ENCODE measurements at places on chromosomes 2 and 18.

- H3K4me3 ChIP-seq = no peak overlapping the region
- H3K4me1 ChIP-seq = no peaks in the 10 kb centered on the region
- no peaks in the 10 kb centered on the region for H3K27me3 ChIP-seq
- DNase-seq = no peak
- H3K36me3 ChIP-seq = no peaks in the 10 kb centered on the region
- no peak overlapping the region for H3K27ac ChIP-seq
These were observed 137.6 kb downstream of the FSIP2 start for GRCh38 chr2:185876234-185876633.

DNA sequence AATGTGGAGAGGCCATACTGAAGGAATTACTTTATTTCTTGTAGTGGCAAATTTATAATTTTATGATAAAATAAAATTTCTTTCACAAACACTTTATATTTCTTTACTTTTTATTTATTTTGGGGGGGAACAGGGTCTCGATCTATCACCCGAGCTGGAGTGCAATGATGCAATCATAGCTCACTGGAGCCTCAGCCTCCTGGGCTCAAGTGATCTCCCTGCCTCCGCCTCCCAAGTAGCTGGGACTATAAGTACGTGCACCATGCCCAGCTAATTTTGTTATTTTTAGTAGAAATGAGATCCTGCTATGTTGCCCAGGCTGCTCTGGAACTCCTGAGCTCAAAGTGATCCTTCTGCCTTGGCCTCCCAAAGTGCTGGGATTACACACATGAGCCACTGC lies 59.6 kb downstream of the SOS1 start:
- no peak for DNase-seq
- H3K4me3 ChIP-seq = no peak overlapping the region
- no peaks in the 10 kb centered on the region for H3K27me3 ChIP-seq
- H3K36me3 ChIP-seq = peaks cover 6% of the 10 kb centered on the region
- no peaks in the 10 kb centered on the region for H3K4me1 ChIP-seq
- no peak overlapping the region for H3K27ac ChIP-seq

DNA sequence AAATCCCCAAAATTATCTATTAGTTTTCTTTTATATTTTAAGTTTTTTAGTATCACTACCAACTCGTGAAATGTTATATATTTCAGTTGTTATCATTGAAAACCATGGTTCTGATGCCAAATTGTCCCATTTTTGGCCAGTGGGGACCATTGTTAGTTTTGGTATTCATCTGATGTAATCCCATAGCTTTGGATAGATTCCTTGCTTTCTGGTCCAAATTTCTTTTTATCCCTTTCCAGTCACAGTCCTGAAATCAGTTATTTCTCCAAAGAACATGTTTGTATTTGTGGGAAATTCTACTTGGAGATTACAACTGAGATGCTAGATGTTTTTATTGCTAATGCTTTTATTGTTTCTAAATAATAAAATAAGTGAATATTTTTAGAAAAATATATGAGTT lies 976.8 kb upstream of the CRIM1 start:
- H3K27me3 ChIP-seq = no peaks in the 10 kb centered on the region
- no peak overlapping the region for H3K27ac ChIP-seq
- H3K36me3 ChIP-seq = no peaks in the 10 kb centered on the region
- DNase-seq = no peak
- no peaks in the 10 kb centered on the region for H3K4me1 ChIP-seq

GRCh38 chr2:233334915-233335314 lies 19.4 kb upstream of the DGKD start:
- H3K36me3 ChIP-seq = no peaks in the 10 kb centered on the region
- H3K27ac ChIP-seq = no peak overlapping the region
- no peaks in the 10 kb centered on the region for H3K27me3 ChIP-seq

DNA sequence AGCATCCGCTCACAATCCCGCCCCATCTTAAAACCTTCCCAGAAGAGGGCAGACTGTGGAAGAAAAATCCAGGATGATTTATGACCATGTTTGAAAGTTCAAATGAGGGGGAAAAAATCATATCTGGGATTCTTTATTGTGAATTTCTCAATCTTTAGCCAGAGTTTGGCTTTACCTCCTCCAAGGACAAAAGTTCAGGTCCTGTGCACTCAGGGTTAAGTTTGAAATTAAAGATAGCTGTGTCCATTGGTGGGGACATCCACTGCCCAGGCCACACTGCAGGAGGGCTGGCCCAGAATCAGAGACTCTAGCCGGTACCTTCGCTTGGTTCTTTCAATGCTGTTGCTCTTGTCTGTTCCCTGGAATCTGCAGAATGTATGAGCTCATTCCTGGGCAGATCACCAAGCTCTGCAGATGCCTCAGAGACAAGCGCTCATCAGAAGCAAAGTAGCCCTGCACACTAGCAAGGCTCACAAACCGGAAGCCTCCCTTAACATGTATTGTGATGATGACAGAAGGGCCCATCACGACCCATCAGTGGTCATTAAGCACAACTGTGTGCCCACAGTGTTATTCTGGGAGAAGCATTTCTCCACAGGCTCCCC lies 375.3 kb upstream of the KLHL29 start:
- H3K4me3 ChIP-seq = no peak overlapping the region
- H3K27me3 ChIP-seq = no peaks in the 10 kb centered on the region
- no peak for DNase-seq
- no peaks in the 10 kb centered on the region for H3K4me1 ChIP-seq
- H3K27ac ChIP-seq = no peak overlapping the region

GRCh38 chr2:68733365-68733764 lies 1.2 kb upstream of the ARHGAP25 start:
- no peak for DNase-seq
- no peaks in the 10 kb centered on the region for H3K36me3 ChIP-seq
- H3K4me1 ChIP-seq = no peaks in the 10 kb centered on the region

DNA sequence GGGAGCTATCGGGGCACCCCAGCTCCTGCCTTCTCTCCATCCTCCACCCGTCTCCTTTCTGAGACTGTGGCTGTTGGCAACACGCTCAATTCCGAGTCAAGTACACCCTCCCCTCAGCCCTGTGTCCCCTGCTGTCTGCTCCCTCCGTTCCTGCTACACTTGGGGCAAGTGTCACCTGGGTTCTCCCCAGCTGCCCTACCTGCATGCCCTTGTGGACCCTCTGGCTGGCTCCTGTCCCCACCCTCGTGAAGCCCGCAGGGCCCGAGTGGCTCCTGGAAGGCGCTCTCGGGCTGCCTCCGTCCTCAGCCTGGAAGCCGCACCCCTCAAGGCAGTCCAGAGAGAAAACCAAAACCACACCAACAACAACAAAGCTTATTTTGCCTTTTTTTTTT lies 33.9 kb downstream of the PDIA6 start:
- DNase-seq = no peak
- no peaks in the 10 kb centered on the region for H3K4me1 ChIP-seq
- no peak overlapping the region for H3K4me3 ChIP-seq
- no peaks in the 10 kb centered on the region for H3K27me3 ChIP-seq

DNA sequence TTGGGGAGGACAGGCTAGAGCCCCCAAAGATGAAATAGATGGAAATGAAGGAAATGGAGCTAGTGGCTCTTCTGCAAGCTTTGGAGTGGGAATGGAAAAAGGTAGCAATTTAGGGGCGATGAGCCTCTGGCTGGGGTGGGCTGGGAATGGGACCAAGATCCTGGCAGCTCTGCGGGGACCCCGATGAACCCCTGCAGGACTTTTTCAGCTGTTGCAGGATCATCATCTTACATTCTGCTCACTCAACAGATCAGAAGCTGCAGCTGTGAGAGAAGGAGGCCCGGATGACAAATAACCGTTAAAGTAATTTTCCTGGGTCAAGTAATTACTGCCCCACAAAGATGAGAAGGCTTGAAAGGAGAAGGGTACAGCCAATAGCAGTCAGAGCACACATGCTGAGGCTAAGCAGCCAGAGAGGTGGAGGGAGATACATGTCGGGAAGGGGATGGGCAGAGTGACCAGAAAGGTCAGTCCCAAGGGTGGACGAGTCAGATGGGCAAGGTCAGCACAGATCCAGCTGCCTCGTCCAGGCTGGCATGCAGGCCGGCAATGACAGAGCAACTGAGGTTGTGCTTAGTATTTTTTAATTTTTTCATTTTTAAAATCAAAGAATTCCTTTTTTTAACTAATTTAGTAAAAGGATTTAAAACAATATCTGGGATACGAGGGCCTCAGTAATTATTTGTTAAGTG lies 245.0 kb upstream of the RAB6C start:
- no peaks in the 10 kb centered on the region for H3K4me1 ChIP-seq
- no peak overlapping the region for H3K4me3 ChIP-seq
- H3K27me3 ChIP-seq = no peaks in the 10 kb centered on the region
- DNase-seq = no peak
- no peaks in the 10 kb centered on the region for H3K36me3 ChIP-seq

DNA sequence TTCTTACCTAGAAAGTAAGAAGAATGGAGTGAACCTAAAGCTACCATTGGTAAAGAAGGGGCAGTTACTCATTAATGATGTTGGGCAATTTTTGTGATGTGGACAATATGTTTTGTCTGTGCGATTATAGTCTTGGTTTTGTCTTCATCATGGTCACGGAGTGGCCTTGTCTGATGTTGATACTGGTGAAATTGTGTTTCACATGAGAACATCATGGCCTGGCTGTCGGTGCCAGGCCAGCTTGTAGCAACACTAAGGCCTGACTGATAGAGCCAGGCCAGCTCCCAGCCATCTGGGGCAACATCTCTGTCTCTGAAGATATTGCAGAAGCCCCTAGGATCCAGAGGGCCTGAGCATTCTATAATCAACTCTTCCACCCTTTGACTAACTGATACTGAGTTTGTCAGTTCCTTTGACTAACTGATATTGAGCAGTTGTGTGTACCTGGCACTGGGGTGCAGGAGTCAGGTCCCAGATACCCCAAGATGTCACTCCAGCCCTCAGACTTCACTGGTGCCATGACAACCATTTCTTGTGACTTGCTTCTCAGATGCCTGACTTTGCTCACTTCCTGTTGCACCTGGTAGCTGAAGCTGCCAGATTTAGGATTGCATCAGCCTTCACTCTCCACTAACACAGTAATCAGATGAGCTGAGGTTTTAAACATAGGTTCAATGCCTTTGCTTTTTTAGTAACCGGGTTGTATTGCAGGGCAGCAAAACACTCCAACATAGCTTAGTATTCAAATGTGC lies 62.5 kb downstream of the RPIA start:
- no peaks in the 10 kb centered on the region for H3K27me3 ChIP-seq
- H3K27ac ChIP-seq = no peak overlapping the region
- H3K4me1 ChIP-seq = peaks cover 2% of the 10 kb centered on the region
- peaks cover 3% of the 10 kb centered on the region for H3K36me3 ChIP-seq
- no peak for DNase-seq
- H3K4me3 ChIP-seq = no peak overlapping the region

DNA sequence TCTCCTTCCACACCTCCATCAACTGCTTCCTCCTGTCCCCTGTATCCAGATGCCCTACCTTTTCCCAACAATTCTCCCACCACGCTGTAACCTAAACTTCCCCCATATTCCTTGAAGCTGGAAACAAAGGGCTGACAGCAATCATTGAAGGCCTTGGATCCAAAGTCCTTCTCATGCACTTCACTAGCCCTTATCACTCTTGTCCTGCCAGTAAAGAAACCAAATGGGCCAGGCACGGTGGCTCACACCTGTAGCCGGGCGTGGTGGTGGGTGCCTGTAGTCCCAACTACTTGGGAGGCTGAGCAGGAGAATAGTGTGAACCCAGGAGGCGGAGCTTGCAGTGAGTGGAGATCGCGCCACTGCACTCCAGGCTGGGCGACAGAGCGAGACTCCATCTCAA lies 11.9 kb upstream of the ADNP2 start:
- no peaks in the 10 kb centered on the region for H3K4me1 ChIP-seq
- H3K4me3 ChIP-seq = no peak overlapping the region
- H3K27me3 ChIP-seq = no peaks in the 10 kb centered on the region
- no peak overlapping the region for H3K27ac ChIP-seq

DNA sequence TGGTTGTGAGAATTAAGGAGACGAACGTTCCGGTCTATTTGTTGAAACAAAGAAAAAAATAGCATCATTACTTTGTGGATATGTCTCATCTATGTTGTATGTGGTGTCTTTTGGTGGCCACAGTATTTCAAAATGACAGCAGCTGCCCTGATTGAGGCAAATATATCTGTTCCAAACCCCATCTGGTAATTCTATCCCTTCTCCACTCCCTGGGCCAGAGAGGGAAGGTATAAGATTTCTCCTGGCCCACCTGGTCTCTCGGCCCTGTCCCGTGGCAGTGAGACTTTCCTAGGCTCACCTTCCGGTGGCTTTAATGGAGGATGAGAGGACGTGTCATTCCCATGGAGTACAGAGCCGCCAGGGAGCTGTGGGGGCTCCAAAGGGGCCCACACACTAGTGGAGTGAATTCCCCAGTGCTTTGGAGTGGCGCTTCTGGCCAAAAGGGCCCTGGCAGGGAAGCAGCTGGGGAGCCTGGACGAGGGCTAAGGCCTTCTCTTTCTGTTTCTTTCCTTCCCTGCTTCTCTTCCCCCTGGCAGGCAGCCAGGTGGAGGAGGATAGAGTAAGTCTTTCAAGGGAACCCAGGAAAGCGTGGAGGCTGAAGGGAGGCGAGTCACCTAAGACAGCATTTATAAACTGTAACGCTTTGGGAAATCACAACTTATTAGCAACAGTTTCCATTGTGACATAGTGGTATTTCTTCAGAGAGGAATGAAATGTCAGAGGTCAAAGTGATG lies 5.6 kb downstream of the FOSL2 start:
- H3K4me1 ChIP-seq = peaks cover 3% of the 10 kb centered on the region
- H3K36me3 ChIP-seq = no peaks in the 10 kb centered on the region
- H3K27ac ChIP-seq = no peak overlapping the region
- no peak overlapping the region for H3K4me3 ChIP-seq
- H3K27me3 ChIP-seq = peaks cover 10% of the 10 kb centered on the region

- no peaks in the 10 kb centered on the region for H3K27me3 ChIP-seq
- H3K36me3 ChIP-seq = no peaks in the 10 kb centered on the region
- no peak for DNase-seq
- H3K4me1 ChIP-seq = no peaks in the 10 kb centered on the region
- no peak overlapping the region for H3K4me3 ChIP-seq
- H3K27ac ChIP-seq = no peak overlapping the region
These were observed 1383.2 kb downstream of the LRP1B start for GRCh38 chr2:140747665-140748064.

GRCh38 chr2:5937851-5938565 lies 245.8 kb downstream of the SOX11 start:
- H3K4me3 ChIP-seq = no peak overlapping the region
- no peaks in the 10 kb centered on the region for H3K27me3 ChIP-seq
- no peaks in the 10 kb centered on the region for H3K36me3 ChIP-seq
- H3K27ac ChIP-seq = no peak overlapping the region
- H3K4me1 ChIP-seq = no peaks in the 10 kb centered on the region

- no peaks in the 10 kb centered on the region for H3K4me1 ChIP-seq
- no peaks in the 10 kb centered on the region for H3K36me3 ChIP-seq
- DNase-seq = no peak
- H3K4me3 ChIP-seq = no peak overlapping the region
- H3K27me3 ChIP-seq = no peaks in the 10 kb centered on the region
These were observed 87.7 kb upstream of the LRP1B start for GRCh38 chr2:142218471-142218870.
